Stimulated activated CD8-positive, alpha-beta memory T cell treated with anti-CD3 and anti-CD28 coated beads, Interleukin-15, amount 100 ng/mL, for 48 hours (primary cell): ENCODE measurements at places on chromosomes 11 and 22.

DNA sequence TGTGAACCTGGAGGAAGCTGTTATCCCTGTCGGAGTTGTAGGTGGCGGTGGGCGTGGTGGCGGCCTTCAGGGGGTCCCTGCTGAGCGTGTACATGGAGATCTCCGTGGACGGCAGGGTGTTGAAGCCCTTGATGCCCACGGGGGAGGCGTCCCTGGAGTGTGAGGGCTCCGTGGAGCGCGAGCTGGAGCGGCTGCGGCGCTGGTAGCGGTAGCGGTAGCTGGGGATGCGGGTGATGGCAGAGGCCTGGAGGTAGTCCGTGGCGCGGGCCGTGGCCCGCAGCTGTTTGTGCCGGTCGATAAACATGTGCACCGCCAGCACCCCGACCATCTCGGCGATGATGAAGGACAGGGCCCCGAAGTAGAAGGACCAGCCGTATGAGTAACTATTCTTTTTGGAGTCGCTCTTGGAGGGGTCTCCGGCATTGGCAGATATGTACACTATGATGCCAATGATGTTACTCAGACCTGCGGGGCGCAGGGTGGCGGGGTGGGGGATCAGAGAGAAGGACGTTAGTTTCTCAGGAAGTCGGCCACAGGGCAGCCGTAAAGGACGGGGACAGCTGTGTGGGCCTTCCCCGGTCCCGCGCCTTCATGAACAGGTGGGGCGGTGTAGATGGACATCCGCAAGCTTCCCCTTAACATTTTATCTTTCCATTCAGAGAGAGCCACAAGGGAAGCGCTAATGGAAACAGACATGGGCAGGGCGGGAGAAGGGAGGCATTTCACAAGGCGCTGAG is 35.6 kb upstream of the EIF3D start:
- DNase-seq, result no peak

DNA sequence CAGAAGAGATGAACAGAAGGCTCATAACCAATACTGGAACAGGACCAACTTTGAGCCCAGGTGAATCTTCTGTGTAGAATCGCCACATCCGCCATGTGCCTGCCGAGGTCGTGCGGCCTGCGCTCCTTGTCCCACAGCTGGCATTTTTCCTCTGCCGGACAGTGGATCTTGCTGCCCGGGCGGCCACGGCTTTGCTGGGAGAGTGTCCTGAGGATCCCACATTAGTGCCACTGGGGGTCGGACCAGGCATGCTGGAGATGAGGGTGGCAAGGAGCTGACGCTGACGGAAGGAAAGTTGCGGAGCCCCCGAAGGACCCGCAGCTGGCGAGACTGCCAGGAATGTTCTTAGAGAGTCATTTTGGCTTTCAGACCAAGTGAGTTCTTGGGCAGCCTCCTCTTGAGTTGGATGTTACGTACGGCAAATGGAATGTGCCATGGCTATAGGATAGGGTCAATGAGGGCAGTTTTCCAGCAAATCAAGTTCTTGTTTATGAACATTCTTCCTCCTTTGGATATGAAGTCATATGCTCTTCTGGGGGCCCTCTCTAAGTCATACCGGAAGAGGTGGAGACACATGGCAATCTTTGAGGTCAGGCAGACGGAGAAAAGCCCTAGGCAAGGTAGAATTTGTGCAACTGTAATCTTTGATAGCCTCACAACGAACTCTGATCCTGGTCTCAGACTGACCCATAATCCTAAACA is 57.4 kb upstream of the NUP160 start:
- DNase-seq, result no peak

- DNase-seq, result no peak
These were observed 3.2 kb downstream of the FUT4 start for GRCh38 chr11:94546886-94547285.

DNA sequence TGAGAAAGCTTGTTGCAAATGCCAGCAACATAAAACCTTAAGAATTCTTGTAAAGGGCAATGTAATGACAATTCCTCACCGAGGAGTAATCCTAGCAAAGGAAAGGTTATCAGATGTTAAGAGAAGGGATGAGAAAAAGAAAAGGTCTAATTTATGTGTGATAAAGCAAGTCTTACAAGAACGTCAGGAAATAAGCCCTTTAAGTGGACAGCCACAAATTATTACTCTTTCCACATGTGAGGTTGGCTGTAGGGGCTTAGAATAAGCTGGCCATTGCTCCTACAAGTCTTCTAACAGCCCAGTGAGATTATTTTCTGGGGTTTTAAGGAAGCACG is 9.3 kb downstream of the LAYN start:
- no peak for DNase-seq

DNA sequence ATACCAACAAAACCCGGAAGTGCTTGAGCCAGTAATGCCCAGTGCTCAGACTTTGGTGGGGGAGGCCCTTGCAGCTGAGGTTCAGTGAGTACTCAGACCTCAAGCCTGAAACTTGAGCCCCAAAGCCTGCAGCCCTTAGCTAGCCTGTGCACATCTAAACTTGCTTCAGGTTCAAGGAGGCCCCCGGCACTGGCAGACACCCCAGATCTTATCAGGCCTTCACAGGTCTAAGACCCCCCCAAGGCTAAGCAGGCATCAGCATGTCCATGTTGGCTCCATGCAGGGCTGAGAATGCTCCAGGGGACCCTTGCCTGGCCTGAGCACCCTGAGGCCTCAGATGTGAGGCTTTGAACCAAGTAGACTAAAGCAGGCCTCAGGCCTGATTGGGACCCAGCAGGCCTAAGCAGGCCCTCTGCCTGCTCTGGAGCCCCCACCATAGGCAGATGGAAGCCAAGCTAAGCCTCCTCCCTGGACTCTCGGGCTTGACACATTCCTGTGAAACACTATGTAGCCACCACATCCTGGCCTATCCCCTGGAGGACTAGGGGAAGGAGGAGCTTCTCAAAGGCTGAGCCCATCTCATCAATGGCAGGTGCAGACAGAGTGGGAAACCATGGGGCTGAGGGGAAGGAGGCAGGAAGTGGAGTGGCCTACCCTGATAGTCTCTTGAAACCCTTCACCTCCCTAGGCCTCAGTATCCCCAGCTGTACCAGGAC is 1.2 kb upstream of the CASTOR1 start:
- no peak for DNase-seq

DNA sequence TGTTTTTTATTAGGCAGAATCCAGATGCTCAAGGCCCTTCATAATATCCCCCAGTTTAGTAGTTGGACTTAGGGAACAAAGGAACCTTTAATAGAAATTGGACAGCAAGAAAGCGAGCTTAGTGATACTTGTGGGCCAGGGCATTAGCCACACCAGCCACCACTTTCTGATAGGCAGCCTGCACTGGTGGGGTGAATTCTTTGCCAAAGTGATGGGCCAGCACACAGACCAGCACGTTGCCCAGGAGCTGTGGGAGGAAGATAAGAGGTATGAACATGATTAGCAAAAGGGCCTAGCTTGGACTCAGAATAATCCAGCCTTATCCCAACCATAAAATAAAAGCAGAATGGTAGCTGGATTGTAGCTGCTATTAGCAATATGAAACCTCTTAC is 1.4 kb downstream of the HBB start:
- no peak for DNase-seq

DNA sequence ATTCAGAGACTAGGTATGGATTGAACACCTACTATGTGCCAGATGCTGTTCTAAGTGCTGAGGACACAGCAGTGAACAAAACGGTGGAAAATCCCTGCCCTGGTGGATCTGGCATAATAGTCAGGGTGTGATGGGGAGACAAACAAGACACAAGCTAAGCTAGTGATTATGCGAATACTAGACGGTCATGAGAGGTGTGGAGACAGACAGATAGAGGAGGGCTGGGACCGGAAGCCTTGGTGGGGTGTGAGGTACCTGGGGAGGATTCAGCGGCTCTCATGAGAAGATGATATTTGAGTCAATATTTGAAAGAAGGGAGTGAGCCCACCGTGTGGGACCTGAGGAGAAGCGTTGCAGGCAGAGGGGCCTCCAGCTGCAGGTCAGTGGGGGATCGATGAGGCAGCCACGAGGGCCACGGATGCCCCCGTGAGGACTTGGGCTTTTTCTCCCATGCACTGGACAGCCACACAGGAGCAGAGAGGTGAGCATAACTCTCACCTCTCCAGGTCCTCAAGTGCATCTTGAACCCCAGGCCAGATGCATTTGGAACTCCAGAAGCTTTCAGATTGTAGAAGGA is 4.7 kb downstream of the CD5 start:
- no peak for DNase-seq

DNA sequence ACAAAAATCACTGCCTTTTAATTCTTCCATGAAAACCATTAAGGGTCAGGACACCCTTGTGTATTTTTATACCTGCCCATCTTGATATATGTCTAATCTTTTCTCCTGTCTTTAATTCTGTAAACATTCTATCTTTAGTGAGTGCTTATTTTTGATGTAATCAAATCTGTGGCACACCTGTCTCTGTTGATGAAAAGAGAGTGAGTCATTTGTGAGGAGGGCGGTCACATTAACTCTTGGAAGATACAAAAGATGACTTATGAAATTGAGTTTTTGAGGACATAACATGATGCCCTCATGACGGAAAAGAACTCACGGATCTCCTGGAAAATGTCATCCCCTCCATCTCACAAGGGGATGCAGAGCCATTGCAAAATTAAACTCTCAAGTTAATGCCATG is 206.5 kb upstream of the PGR start:
- DNase-seq, result no peak
